ENCODE measurements at places on chromosomes 4 and X.

DNA sequence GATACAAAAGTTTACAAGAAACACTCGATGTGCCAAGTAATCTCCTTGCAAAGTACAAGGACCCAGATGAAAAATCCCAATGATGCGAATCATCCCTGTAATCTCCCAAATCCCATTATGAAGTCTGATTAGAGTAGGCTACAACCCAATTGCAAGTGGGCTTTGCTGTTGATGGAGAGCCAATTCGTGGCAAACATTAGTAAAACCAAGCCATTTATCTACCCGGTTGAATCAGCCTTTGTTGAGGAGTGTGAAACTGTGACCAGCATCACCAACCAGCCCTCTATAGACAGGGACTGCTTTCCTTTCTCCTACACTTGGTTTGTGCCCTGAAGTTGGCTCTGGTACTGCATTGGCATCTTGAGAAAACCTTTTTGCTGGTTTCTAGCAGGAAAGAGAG lies 1.2 kb upstream of the PRPS2 start:
- no peak for DNase-seq

DNA sequence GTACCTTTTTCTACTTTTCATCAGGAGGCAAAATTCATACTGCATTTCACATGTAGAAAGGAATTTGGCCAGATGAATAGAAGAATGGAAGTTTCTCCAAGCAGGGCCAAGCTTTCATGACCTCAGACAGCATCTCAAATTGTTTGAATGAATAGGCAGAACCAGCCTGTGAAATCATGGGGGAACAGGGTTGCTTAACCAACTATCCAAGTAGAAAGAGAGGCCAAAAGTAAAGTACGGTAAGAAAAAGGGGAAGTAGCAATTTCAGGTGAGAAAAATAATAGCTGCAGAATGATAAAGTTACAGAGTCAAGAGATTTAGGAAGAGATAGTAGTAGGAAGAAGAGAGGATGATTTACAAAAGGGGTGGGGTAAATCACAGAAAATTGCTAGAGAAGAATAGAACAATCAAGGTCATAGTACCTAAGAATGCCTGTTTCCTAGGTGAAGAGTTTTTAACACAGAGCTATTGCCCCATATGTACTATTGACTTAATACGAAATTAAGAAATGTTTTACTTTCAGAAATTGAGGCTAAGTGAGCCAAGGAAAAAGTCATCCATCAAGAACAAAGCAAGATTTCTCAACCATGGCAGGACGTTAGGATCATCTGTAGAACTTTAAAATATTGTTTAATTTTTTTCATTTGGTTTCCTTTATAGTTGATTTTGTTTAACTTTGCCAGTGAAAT lies 177.1 kb upstream of the TET2 start:
- no peak for DNase-seq

- DNase-seq = no peak
Observed at GRCh38 chrX:144916785-144917184, 330.5 kb upstream of the SPANXN1 start.

DNA sequence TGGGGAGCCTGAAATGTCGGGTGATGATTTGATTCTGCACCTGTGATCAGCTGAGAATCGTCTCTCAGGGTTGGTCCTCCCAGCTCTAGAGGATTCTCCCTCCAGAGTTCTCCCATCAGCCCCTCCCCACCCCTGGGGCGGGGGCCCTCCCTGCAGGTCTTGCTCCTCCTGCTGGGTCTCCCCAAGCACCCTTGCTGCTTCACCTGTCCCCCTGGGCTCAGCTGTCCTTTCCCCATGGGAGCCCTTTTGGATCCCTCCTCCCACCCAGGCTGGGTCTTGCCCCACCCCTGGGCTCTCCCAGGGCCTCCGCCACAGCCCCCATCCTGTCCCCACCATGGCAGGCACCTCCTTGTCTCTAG lies 22.2 kb downstream of the PSAPL1 start:
- no peak for DNase-seq

DNA sequence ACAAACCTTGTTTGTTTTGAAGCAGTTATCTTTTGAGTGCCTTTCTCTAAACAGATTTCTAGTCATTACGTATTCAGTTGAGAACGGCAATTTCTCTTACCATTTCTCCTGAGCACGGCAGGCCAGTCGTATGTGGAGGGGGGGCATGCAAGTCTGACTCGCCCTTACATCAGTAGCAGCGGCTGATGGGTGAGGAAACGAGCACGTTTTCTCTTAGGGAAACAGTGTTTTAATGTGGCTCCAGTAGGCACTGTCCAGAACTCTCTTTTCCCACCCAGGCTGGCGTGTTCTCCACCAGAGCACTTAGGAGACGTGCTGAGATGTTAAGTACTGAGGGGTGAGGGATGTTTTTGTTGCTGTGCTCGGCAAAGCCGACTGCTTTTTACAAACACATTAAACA lies 240.5 kb downstream of the STIM2 start:
- DNase-seq = no peak

DNA sequence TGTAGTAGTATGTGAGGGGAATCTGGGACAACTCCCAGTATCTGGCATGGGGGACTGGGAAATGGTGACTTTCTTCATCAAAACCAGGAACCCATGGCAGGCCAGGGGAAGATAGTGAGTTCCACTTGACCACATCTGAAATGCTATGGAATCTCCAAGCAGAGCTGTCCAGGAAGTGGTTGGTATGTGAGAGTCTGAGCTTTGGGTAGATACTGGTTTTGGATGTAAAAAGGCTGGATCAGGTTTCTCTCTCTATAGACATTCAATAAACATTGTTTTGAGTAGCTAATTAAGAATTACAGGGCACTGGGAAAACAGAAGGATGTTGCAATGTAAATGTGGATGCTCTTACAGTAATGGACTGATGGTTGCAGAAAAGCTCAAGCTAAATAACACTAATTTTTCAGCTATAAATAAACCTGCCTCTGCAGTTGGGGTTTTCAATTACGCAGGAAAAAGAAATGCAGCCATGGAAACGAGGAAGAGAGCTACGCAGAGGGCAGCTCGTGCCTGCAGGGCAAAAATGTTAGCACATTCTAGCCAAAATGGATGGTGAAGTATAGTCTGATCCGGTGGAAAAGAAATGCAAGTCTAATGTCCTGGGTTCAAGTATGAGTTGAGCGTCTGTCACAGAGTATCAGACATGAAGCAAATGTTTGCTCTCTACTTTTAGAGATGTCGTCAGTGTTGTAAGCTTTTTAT lies 13.4 kb upstream of the CHRNA9 start:
- DNase-seq = no peak

DNA sequence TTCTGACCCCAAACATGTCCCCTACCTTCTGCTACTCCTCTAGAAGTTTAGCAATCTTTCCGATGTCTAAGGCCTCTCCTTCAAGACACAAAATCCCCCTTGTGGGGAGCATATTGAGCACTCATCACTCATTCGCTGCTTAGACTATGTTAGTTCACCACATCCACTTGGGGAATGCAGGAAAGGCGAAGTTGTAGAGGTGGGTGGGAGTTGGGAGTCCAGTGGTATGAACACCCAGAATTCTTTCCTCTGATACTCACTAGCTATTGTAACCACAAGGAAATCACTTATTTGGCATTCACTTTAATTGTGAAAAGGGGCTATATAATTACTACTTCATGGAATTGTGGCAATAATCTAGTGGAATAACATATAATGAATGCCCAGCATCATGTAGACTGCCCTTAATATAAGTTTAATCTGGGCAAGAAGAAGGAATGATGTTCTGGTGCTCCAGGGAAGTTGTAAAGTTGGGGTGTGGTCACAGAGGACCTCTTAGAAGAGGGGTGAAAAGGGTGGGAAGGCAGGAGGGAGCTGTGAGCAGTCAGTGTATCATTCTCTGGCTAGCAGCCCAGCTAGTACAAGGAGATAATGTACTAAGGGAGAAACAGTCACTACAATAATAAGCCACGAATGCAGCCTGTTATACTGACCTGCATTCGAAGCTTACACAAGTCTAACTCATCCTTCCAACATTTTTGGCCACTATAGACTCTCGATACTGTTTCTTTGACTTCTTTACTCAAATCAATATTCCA lies 468.2 kb upstream of the DIPK2B start:
- no peak for DNase-seq

DNA sequence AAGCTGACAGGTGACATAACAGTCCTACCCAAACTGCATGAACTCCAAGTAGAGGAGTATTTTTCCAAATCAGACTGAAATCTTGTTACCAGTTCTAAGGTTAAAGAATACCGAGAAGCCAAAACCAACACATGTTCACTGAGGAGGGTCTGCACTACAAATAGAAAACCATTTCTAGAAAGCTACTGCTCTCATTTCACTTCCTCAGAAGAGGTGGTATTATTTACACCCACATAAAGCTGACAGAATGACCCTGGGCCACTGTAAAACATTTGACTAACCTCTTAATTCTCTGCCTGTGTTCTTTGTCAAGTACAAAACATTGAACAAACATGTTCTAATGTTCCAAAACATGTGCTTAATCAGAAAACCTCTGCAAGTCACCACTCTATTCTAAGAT lies 95.8 kb downstream of the IQCM start:
- DNase-seq = no peak

DNA sequence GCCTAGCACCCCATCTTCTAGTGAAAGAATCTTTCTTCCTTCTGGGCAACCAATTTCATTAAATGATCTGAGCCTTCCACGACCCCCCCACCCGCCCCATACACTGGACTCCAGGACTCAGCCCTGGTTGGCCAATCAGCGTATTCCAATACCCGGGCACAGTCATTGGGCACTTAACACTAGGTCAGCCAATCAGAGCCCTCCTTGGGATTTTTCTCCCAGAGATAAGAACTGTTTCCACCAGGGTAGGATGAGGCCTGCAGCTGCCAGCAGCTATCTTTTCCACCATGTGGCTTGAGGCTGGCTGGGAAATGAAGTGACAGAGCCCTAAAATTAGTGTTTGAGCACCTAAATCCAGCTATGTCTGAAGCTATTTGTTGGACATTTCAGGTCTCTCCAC lies 418.8 kb downstream of the BCOR start:
- DNase-seq = no peak

- DNase-seq = no peak
Observed at GRCh38 chr4:8329560-8329858, 60.0 kb downstream of the HTRA3 start.

DNA sequence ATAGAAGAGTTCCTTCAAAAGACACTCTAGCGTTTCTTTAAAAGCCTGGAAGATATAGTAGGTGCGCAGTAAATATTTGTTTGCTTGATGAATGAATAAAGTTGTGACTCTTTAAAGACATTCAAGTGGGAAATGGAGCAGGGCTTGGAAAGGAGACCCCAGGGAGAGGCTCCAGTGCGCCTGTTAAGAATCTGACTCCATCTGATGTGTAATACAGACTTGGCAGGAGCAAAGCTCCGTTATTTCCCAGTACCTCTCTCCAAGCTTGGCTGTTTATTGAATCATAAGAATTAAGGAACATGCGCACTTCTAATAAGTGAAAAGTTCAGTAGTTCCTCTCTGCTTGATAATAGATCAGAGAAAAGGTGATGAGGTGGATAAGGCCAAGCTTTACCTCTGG lies 18.8 kb upstream of the KLHL8 start:
- DNase-seq = no peak

GRCh38 chr4:90130076-90130475 lies 2.9 kb downstream of the CCSER1 start:
- DNase-seq = no peak

GRCh38 chr4:143232277-143232676 lies 47.6 kb downstream of the USP38 start:
- no peak for DNase-seq

DNA sequence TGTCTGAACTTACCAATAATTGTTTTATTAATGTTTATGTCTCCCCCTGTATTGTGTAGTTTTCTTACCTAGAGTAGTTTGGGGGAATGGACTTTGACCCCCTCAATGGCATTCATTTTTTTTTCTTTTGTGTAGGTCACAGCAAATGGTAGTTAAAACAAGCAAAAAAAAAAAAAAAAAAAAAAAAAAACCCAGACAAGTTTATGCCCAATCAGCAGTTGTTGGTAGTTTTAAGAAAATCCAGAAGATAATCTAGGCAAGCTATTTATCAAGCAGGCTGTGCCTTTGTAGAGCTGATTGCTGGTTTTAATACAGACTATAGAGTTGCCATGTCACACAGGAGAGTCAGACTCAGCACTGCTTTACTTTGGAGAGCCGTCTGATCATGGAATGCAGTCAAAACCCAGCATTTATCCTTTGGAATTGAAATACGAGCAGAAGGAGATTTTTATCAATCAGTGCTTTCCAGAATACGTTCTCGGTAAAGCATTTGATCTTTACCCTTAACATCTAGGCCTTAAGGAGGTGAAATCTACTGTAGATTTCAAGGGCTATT lies 16.6 kb downstream of the DCUN1D4 start:
- DNase-seq = no peak

GRCh38 chr4:64384237-64385203 lies 24.7 kb downstream of the TECRL start:
- DNase-seq = no peak

DNA sequence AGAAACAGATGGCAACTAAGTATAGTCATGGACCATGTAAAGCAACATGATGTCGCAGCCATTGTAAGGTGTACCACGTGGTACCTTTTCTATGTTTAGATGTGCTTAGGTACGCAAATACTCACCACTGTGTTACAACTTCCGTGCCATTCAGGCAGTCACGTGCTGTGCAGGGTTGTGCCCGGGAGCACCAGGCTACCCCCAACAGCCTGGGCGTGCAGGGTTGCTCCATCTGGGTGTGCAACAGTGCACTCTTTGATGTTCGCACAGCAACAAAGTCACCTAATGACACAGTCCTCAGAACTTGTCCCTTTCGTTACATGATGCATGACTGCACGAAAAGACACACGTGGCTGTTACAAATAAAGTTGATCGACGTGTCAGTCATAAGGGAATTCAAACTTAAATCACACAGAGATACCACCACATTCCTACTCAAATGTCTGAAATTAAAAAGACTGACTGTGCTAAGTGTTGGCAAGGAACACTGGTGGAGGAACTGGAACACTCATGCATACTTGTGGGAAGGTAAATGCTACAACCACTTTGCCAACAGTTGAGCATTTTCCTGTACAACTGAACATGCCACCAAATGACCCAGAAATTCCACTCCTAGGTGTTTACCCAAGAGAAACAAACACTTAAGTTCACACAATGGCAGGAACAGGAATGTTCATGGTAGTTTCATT lies 24.3 kb downstream of the CPLX1 start:
- DNase-seq = no peak

DNA sequence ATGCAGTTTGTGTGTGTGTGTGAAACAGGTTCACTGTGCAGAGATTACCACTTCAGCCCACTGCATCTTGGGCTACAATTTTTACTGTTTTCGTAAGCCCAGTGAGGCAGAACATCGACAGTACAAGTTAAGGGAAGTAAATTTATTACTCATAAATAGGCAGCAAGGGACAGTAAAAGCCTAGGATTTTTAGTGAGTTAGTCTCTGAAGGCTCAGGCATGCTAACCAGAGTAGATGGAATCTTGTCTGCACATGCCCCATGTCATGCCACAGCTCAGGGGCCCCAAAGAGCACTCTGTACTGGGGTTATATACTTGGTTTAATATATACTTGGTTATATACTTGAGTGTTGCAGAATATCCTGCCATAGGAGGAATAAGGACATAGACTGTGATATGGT lies 825.7 kb downstream of the TECRL start:
- DNase-seq = no peak

Measured in stimulated activated CD4-positive, alpha-beta T cell treated with anti-CD3 and anti-CD28 coated beads, TNF-alpha, amount 100 ng/mL, for 48 hours (primary cell).